ENCODE measurements at places on chromosomes 6 and 20. TPM values are rescaled to one million over a fixed set of nuclear protein-coding genes. Genes with fewer than 3 reads are reported as not detected.
A peak's percentile ranks its signal among the peaks of the same experiment; 100 is the strongest.

DNA sequence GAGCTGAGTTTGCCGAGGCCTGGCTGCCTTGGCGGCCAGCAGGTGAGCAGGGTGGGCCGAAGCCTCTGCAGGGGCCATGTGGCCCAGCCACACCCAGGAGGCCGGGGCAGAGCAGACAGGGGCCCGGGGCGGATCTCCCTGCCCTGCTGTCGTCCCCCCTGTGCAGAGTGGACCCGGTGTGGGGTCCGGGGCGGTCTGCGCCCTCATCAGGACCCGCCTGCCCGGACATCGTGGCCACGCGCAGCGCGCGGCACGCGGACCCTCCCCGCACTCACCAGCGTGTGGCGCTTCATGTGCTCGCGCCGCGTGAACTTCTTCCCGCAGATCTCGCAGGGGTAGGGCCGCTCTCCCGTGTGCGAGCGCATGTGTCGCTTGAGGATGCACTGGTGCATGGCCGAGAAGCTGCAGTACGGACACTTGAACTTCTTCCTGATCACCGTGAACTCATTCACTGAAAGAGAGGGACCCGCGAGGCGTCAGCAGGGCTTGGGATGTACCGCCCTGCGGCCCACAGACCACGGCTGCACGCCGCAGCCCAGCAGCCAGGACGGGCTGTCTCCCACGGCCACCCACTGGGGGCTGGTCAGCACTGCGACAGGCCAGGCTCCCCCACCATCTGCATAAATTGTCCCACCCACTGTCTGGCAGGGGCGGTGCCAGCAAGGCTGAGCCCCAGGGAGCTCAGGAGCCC lies 13.0 kb downstream of the SLC2A4RG start:
- H3K36me3 ChIP-seq = no peaks in the 10 kb centered on the region

GRCh38 chr6:158793432-158793831 lies 25.7 kb downstream of the EZR start:
- peaks cover 38% of the 10 kb centered on the region for H3K4me1 ChIP-seq
- H3K27me3 ChIP-seq = no peaks in the 10 kb centered on the region
- H3K36me3 ChIP-seq = peaks cover 3% of the 10 kb centered on the region
- H3K27ac ChIP-seq = no peak overlapping the region
- peak; percentile 84 for DNase-seq

DNA sequence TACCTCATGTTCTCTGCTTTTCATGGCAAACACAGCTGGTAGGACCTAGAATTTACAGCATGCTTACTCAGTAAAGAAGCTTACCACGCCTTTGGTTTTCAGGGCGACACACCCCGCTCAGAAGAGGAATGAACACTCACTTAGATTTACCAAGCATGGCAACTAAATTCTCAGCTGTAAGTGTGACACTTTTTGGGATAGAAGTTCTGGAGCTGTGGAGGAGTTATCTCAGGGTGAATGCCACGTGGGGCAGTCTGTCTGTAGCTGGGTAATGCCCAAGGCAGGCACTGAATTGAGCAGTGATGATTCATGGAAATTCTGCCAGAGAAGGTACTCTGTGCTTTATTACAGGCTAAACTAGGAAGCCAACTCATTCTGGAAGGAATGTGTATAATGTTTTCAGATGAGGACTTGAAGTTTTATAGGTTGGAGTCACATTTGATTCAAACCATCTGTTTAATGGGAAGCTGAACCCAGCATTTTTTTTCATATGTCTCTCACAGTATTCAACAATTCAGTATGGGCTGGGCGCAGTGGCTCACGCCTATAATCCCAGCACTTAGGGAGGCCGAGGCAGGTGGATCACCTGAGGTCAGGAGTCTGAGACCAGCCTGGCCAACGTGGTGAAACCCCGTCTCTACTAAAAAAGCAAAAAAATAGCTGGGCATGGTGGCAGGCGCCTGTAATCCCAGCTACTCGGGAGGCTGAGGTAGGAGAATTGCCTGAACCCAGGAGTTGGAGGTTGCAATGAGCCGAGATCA lies 3.5 kb upstream of the PRIM2 start:
- no peak overlapping the region for H3K27ac ChIP-seq
- peaks cover 5% of the 10 kb centered on the region for H3K4me1 ChIP-seq
- no peak for DNase-seq
- H3K36me3 ChIP-seq = 0 out of 2 replicates have a peak, but pooled peaks cover 3% of the 10 kb centered on the region
- no peaks in the 10 kb centered on the region for H3K27me3 ChIP-seq
- H3K4me3 ChIP-seq = no peak overlapping the region

- no peak overlapping the region for H3K4me3 ChIP-seq
- H3K36me3 ChIP-seq = no peaks in the 10 kb centered on the region
- H3K4me1 ChIP-seq = no peaks in the 10 kb centered on the region
- no peaks in the 10 kb centered on the region for H3K27me3 ChIP-seq
- H3K27ac ChIP-seq = no peak overlapping the region
- no peak for DNase-seq
These were observed 30.4 kb upstream of the TRERF1 start for GRCh38 chr6:42482174-42482573.

The SLC25A27 gene
- 16.2 TPM for total RNA-seq

DNA sequence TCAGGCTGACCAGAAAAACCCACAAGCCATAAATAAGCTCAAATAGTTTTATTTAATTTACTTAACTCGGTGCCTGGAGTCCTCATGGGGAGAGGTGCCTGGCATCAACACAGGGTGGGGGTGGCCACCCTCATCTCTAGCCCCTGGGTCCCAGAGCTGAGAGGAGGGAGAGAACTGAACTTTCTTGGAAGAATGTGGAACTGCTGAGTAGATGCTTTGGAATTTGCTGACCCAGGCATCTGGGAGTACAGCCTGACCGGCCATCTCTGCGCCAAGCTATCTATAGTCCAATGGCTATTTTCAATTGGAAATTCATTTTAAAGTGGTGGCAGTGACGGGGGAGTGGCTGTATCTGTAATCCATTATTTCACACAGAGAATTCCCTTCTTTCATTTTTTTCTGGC lies 104.8 kb downstream of the CDH26 start:
- DNase-seq = no peak
- no peaks in the 10 kb centered on the region for H3K36me3 ChIP-seq
- peaks cover 9% of the 10 kb centered on the region for H3K4me1 ChIP-seq
- H3K27me3 ChIP-seq = no peaks in the 10 kb centered on the region
- H3K4me3 ChIP-seq = no peak overlapping the region
- H3K27ac ChIP-seq = no peak overlapping the region

DNA sequence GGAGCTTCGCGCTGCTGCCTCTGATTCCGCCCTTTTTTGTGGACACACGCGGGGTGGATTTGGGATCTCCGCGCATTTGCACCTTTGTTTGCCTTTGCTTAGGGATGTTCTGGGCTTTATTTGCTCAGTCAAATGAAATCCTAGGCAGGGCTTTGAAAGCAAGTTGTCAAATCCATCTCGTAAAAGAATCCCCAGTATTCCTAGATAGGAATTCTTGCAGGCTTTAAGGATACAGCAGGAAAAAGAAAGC lies 453 bp downstream of the CEP57L1 start:
- no peak overlapping the region for H3K27ac ChIP-seq
- peak overlapping the region; percentile 92 for H3K4me3 ChIP-seq
- H3K4me1 ChIP-seq = peaks cover 10% of the 10 kb centered on the region
- DNase-seq = no peak
- H3K36me3 ChIP-seq = no peaks in the 10 kb centered on the region

DNA sequence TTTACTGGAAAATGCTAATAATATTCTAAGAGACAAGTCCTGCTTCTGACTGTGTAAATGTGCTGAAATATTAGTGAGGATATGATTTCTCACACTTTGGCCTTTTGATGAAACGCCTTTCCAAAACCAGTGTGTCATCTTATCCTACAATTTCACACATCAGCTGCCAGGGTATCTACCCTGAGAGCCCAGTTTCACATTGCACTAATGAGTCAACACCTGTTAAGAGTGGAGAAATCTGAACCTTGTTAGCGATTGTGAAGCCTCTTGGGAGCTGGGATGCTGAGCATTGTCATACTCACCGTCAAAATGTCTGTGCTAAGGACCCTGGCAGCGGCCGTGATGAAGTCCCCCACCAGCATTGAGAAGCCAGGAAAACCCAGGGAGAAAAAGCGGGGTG lies 166.0 kb downstream of the RALGAPA2 start:
- H3K4me3 ChIP-seq = no peak overlapping the region
- H3K27me3 ChIP-seq = no peaks in the 10 kb centered on the region
- DNase-seq = no peak
- no peaks in the 10 kb centered on the region for H3K36me3 ChIP-seq
- no peak overlapping the region for H3K27ac ChIP-seq

DNA sequence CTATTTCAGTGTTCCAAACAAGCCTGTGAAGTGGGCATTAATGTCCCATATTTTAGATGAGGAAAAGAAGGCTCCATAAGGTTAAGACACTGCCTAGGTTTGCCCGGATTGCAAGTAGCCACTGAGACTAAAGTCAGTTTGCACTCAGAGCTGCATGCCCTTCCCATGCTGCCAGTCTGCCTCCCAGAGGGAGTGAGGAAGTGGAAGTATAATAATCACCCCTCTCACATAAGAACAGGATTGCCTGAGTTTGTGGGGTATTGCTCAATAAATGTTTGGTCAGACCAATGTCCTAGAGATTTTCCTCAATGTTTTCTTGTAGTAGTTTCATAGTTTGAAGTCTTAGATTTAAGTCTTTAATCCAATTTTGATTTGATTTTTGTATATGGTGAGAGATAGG lies 43.9 kb upstream of the CLIC5 start:
- no peak overlapping the region for H3K27ac ChIP-seq
- no peak overlapping the region for H3K4me3 ChIP-seq
- no peaks in the 10 kb centered on the region for H3K36me3 ChIP-seq
- no peaks in the 10 kb centered on the region for H3K4me1 ChIP-seq
- no peaks in the 10 kb centered on the region for H3K27me3 ChIP-seq

DNA sequence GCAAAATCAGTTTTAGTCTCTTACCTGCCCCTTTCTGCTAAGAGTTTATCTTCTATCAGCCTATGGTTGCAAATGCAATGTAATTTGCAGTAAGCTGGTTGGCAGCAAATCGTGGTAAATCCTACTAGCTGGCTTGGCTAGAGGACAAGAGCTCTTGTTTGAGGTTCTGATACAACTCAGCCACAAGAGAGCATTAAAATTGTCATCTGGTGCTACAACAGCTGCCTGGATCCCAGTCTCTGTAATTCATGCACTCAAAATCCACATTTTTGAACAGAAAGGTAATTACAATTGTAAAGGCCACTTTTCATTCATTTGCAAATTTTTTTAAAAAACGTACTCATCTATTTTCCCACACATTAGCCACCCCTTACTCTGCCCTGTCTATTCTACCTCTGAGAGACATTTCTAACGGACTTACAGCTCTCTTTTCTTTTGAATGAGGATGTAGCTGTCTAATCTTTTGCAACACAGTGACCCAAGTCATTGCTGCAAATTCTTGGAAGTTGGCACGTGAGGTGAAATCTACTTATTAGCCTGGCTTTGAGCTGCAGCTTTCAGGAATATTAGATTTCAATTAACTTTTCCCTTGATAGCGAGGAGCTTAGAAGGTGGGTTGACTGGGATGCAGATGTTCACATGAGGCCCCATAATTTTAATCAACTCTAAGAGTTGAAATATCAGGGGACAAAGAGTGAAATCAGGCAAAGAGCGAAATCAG lies 54.0 kb upstream of the FAM184A start:
- no peak for DNase-seq
- H3K27me3 ChIP-seq = no peaks in the 10 kb centered on the region
- peaks cover 15% of the 10 kb centered on the region for H3K4me1 ChIP-seq
- no peak overlapping the region for H3K4me3 ChIP-seq

- no peaks in the 10 kb centered on the region for H3K36me3 ChIP-seq
- DNase-seq = no peak
- H3K4me3 ChIP-seq = no peak overlapping the region
- H3K27me3 ChIP-seq = peaks cover 54% of the 10 kb centered on the region
- no peak overlapping the region for H3K27ac ChIP-seq
- H3K4me1 ChIP-seq = no peaks in the 10 kb centered on the region
These were observed 3.1 kb downstream of the RAET1G start for GRCh38 chr6:149919834-149920225.

The PROKR2 gene
- total RNA-seq = 2.1 TPM

DNA sequence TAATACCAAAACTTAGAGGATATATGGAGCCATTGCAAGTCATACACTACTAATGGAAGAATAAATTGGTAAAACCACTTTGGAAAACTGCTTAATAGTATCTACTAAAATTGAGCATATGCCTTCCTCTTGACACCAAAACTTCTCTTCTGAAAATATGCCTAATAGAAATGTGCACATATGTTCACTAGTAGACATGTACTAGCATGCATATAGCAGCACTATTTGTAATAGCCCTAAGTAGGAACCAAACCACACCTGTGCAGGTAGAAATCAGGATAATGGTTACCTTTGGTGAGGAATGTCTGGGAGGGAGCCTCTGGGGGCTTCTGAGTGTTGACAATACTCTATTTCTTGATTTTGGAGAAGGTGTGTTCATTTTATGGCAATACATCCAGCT lies 424.8 kb upstream of the BTBD3 start:
- peaks cover 32% of the 10 kb centered on the region for H3K4me1 ChIP-seq
- no peak overlapping the region for H3K27ac ChIP-seq
- H3K4me3 ChIP-seq = no peak overlapping the region
- no peaks in the 10 kb centered on the region for H3K27me3 ChIP-seq
- H3K36me3 ChIP-seq = no peaks in the 10 kb centered on the region

DNA sequence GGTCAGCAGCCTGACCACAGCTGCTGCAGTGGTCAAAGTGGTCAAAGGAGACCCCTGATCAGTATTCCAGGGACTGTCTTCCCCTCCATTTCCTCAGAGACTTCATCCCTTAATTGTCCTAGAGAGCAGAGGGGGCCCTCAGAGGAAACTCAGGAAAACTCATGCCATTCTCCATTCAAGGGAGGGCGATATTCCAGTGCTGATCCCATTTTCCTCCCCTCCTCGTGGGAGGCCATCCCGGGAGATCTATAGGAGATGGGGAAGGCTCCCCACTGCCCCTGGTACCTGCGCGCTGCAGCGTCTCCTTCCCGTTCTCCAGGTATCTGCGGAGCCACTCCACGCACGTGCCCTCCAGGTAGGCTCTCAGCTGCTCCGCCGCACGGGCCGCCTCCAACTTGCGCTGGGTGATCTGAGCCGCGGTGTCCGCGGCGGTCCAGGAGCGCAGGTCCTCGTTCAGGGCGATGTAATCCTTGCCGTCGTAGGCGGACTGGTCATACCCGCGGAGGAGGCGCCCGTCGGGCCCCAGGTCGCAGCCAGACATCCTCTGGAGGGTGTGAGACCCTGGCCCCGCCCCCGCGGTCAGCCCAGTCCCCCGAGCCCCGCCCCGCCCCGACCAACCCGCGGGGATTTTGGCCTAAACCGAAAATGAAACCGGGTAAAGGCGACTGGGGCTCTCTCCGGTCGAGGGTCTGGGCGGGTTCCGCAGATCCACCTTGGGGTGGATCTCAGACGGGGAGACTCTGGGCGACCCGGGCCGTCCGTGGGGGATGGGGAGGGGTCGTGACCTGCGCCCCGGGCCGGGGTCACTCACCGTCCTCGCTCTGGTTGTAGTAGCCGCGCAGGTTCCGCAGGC lies 878 bp downstream of the HLA-C start:
- H3K27me3 ChIP-seq = peaks cover 11% of the 10 kb centered on the region
- H3K27ac ChIP-seq = no peak overlapping the region
- peak overlapping the region; percentile 55 for H3K4me3 ChIP-seq
- H3K4me1 ChIP-seq = peaks cover 7% of the 10 kb centered on the region
- no peaks in the 10 kb centered on the region for H3K36me3 ChIP-seq
